GOT3 (cell line): ENCODE measurements at places on chromosomes 12 and 14.

DNA sequence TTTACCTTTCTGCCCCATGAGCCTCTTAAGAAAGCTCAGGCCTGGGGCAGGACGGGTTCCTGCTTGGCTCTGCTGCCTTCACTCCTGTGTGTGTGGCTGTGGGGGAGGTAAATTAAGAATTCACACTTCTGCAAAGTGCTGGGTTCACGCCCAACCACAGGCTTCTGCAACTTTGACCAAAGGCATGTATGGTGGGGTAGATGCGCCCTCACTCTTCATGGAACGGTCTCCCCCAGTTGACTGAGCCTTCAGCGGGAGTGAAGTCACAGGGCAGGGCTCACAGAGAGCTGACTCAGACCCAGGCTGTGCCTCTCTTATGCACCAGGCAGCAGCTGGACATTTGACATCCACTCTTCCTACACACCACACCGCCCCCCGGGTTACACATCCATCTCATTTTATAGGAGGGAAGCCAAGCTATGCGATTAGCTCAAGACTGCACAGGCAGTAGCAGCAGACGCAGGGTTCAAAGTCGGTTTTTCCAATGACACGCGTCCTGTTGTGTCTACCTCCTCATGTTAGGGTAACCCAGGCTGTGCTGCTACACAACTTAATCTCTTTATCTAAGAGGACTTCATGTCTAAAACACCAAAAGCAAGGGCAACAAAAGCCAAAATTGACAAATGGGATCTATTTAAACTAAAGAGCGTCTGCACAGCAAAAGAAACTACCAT is 15.4 kb upstream of the BCL11B start:
- DNase-seq, result no peak

DNA sequence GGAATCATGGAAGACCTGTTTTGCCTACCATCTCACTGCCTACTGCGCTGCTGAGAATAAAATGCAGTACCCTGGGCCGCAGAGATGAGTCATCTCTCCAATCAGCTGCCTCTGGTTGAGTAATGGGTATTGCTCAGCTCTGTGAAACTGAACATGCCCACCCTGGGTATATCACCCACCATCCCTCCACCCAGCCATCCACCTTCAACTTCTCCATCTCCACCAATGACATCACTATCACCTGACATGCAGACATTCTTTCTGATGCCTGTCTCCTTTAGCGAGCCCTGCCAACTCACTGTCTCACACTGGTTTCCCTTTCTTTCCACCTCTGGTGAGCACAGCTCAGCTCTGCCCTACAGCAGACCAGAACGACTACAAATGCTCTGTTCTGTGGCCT is 33.6 kb downstream of the E2F7 start:
- DNase-seq, result no peak

DNA sequence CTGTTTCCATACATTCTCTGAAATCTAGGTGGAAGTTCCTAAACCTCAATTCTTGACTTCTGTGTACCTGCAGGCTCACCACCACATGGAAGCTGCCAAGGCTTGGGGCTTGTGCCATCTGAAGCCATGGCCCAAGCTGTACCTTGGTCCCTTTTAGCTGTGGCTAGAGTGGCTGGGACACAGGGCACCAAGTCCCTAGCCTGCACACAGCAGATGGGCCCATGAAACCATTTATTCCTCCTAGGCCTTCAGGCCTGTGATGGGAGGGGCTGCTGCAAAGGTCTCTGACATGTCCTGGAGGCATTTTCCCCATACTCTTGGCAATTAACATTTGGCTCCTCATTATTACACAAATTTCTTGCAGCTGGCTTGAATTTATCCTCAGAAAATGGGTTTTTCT is 40.0 kb upstream of the COCH start:
- no peak for DNase-seq

- no peak for DNase-seq
Observed at GRCh38 chr12:113061061-113061694, 4.6 kb downstream of the DTX1 start.

GRCh38 chr12:18296909-18297280 is 35.6 kb downstream of the PIK3C2G start:
- no peak for DNase-seq

DNA sequence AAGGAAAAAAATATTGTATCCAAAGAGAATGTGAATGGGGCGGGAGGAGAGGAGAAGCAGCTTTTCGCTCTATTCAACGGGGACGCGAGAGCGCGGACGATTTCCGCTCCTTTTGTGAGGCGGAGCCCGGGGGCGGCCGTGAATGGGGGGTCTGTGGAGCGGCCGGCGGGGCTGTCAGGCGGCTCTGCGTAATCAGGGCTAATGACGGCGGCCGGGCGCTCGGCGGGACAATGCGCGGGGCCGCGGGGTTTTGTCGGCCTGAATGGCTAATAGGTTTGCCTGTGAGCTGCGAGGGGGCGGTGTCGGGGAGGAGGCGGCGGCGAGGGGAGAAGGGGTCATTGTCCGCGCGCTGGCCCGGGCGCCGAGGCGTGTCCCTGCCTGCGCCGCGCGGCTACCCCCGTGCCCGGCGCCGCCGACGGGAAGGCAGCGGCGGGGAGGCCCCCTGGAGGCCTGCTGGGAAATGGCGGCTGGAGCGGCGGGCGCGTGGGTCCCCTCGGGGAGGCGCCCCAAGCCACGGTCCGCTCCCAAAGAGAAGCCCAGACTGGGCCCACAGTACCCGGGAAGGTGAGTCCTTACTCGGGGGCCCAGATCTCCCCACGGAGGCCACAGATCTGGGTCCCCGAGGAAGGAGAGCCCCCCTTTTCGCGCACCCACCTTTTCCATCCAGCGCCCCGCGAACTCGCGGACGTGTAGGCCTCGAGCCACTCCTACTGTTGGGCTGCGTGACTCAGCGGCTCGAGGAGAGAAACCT is 6.0 kb downstream of the SIX6 start:
- no peak for DNase-seq

GRCh38 chr12:39685854-39686657 is 66.5 kb upstream of the ABCD2 start:
- DNase-seq, result no peak

DNA sequence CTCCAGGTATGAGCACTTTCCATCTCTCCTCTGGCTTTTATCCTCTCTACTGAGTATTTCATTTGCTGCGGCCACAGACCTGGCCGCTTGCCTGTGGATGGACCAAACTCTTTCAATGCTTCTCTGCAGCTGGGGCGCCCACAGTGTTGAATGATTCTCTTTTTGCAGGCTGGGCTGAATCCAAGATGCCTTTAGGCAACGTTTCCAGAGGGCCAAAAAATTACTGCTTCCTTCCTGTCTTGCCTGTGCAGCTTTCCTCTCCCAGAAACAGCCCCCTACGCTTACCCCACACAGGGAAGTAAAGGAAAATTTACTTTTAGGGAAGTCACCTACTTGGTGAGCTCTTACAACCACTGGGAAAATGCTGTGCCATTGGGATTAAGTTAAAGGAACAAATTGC is 55.6 kb upstream of the JDP2 start:
- no peak for DNase-seq

DNA sequence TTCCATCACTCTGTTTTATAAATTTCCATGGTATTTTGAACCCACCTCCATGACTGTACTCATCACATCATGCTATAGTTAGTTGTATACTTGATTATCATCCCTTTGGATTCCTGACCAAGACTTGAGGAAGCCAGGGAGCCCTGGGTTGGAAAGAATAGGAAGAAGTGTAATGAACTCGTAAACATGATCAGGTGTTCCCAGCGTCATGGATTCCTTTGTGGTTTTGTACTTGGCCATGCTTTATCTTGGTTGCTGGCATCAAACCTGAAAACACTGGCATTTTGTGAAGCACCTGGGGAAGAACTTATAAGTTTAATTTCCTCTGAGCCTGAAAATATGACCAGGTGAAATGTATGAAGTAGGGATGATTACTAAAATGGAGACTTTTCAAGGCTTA is 76.4 kb downstream of the CHST11 start:
- no peak for DNase-seq

DNA sequence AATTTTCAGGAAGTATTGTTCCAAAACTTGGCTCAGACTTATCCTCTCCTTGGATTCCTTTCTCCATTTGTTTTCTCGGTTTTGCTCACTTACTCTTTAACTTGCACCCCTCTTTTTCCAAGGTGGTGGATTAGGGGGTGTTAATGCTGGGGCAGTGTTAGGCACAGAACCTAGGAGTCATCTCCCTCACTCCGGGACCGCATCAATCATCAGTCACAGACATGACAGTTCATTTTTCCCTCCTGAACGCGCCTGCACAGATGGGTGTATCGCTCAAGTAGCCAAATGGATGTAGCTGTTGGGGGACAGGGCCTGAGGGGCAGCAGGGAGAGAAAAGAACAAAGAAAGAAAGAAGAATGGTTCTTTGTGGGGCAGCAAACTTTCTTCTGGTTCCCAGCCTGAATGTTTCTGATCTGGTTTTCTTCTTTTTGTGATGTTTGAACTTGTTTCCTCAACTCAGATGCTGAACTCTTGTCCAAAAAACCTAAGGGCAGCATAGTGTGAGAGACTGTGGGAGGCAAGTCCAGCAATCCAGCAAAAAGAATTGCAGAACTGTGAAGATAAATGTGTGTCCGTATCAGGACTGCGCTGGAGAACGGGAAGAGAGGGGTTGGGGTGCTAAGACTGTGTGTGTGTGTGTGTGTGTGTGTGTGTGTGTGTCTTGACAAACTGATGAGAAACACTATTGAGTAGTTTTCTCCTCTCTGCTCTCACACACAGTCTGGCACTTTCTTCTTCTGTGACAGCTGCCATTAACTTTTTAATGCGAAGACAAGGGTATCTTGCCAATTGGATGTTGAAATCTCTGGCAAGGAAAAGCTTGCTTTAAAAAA is 131.1 kb downstream of the FBXL14 start:
- no peak for DNase-seq

GRCh38 chr12:30679241-30679640 is 16.4 kb downstream of the IPO8 start:
- no peak for DNase-seq

DNA sequence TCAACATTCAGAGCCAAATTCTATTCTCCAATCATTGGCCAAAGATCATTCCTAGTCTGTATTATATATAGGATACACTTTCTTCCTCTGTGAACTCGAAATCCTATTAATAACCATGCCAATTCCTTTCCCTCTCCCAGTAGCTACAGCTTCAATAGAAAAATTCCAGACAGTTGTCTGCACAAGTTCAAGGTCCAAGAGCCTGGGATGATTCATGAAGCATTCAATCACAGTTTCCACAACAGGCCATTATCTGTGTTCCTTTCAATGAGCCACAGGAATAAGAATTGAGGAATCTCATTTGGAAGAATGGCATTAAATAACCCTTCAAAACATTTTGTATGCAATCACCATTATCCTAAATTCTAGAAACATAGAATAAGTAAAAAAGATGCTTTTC is 437.4 kb downstream of the RMST start:
- no peak for DNase-seq

DNA sequence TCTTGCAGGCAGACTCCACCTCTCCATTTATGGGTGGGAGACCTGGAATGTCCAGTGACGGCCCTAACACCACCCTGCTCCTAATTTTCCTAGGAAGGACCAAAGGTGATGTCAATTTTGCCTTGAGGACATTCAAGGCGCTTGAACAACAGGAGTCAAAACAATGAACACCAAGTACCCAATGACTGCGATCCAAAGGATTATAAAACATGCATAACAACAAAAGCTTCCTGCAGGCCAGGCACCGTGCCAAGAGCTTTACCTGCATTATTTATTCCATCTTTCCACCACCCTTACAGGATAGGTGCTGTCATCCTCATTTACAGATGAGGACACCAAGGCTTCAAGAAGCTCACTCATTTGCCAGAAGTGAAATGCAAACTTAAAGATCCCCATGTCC is 15.2 kb upstream of the FOXN3 start:
- DNase-seq, result no peak

DNA sequence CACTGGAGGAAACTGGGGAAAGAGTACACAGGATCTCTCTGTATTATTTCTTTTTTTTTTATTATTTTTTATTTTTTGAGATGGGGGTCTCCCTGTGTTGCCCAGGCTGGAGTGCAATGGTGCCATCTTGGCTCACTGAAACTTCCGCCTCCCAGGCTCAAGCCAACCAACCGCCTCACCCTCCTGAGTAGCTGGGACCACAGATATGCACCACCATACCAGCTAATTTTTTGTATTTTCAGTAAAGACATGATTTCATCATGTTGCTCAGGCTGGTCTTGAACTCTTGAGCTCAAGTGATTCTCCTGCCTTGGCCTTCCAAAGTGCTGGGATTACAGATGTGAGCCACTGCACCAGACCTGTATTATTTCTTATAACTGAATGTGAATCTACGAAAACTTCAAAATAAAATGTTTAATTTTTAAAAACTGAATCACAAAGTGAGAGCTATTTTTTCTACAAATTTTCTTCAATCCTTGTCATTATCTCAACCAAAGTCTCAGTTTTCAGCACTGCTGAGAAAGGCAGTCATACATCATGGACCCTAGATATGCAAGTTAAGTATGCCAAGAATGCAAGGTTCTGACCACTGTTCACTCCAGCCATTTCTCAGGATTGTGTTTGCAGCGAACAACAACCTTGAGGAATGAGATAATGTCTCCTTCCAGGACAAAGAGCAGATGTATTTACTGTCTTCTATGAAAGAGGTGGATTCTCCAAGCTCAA is 2.4 kb downstream of the EAPP start:
- no peak for DNase-seq

DNA sequence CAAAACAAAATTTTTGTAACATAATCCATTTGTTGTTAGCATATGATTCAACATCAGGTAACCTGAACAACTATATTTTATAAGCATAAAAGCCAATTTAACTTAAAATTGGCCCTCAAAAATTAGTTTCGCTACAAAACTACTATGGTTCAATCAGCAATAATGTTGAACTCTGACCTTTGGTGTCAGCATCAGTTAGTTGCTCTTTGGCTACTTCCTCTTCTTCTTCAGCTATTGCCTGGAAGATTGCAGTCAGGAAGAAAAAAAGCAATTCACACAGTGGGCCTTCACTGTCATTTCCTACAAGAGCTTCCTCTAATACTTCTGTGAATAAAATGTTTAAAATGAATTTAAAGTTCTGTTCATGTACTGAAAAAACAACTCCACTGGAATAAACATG is 78.2 kb upstream of the CFL2 start:
- DNase-seq, result no peak

DNA sequence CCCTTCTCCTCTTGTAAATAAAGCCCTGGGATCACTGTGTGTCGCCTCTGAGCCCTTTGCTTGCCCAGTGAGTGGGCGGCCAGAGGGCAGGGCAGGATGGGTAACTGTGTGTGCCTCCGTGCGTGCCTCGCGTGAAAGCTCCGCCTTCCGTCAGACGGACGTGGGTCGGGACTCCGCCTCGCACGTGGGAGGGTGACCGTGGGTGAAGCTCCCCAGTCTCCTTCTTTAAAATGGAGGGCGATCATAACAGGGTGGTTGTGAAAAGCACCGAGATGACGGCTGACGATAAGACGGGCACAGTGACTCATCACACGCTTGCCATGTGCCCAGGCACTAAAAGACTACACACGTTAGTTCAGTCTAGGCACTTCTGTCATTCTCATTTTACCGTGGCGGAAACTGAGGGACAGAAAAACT is 9.2 kb downstream of the PHB2 start:
- peak; percentile 11 for DNase-seq

DNA sequence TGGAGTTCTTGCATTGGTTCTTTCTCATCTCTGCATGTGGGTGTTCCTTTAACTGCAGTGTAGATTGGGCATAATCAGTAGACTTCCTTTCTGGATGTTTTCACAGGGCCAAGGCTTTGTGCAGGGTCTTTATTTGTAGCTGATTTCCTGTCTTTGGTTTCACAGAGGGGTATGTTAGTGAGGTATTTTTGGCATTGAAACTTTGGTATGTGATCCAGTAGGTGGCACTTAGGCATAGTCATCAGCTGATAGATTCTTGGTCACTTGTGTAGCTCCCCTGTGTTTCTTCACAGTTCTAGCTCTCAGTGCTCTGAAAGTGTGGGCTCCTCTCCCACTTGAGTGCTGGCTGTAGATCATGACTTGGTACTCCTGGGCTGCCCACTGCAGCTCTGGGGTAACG is 52.7 kb upstream of the LMO3 start:
- no peak for DNase-seq
